ENCODE measurements at places on chromosomes 7 and 10.

GRCh38 chr10:86684331-86685097, 16.2 kb downstream of the LDB3 start:
- no peak for DNase-seq

DNA sequence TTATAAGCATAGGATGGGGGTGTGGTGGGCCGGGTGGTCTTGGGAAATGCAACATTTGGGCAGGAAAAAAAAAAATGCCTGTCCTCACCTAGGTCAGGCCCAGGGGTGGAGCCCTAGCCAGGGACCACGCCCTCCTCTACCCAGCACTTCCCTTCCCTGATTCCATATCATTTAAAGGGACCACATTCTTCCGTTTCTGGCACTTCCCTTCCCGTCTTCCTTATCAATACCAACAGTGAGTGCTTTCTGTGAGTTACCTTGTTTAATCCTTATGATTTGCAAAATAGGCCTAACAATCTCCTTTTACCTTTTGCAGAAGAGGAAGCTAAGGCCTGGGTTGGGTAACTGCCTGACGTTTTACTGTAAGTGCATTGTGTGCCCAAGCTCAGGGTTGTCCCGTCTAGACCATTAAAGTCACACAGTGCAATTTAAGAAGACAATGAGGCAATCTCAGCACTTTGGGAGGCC, 16.7 kb upstream of the C10orf95 start:
- no peak for DNase-seq

GRCh38 chr7:46636022-46636421, 715.0 kb upstream of the IGFBP3 start:
- no peak for DNase-seq

- no peak for DNase-seq
Observed at GRCh38 chr7:17407229-17407628, 108.8 kb downstream of the AHR start.

DNA sequence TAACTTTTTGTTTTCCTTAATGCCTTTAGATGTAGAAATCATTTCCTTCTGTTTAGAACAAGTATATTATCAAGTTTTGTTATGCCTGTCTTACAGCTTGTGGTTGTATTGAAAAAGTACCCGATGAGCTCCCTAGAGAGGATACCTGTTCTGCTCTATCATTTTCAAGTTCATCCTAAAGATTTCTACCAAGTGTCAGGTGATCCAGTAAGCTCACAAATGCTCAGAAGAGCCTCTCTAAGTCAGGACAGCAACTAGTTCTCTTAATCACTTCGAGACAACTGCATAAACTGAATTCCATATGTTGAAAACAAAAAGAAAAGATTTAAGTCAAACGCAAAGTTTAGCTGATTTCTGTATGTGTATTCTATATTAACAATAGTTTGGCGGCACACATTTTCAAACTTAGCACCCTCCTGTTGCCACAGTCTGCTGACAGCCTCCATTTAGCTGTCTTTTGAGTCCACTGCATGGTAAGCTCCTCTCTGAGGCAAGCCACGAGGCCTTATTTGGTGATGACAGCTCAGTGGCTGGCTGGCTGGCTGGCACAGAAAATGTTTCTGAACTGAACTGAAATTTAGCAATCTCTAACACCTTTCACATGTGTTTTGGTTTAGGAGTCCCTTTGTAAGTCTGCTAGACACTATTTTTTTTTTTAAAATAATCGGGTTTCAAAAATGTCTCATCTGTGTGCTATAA, 59.4 kb downstream of the SEMA3C start:
- DNase-seq, result peak; percentile 35

GRCh38 chr10:79454259-79454658, 8.8 kb upstream of the ZCCHC24 start:
- DNase-seq, result peak; percentile 84

DNA sequence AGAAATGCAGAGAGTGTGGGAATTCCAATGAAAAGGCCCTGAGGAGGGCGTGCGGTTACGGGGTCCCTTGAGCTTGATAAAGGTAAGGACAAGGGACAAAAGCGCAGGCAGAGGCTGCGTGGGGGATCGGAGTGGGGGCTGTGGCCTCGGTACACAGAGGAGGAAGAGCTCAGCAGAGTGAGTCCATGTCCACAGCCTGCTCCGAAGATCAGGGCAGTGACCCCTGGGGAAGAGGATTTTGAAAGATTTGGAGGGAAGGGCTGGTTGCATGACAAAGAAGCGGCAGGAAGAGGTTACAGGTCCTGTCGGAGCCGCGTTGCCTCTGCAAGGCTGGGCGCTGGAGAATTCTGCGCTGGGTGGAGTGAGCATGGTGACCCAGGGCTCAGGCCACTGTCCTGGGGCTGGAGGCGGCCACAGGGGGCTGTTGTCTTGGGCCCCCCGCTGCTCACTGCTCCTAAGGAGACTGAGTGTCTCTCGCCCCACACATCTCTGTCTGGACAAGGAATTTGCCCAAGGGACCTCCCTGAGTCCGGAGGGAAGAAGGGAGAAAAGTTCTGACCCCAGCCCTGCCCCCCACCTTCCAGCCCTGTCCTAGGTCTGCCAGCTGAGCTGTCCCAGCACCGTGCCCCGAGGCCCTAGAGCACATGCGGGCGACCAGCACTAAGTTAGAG, 69.8 kb upstream of the INSIG1 start:
- DNase-seq, result no peak

DNA sequence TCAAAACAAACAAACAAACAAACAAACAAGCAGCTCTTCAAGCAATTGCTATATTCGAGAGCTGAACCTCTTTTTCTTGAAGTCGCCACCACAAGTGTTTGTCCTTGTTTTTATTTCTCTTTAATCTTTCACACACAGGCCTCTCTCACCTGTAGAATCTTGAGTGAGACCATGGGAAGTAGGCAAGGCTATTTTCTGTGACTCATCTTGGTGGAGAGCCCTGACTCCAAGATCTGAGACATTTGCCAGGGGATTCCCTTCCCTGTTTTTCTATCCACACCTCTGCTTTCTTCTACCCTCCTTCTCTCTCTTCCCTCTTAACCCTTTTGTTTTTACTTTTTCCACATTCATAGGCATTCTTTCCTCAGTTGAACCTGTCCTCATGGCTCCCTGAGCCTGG, 8.0 kb upstream of the TAS2R60 start:
- DNase-seq, result no peak

GRCh38 chr10:79162861-79163665, 94.3 kb downstream of the ZMIZ1 start:
- no peak for DNase-seq

GRCh38 chr10:98209441-98209840, 58.6 kb downstream of the LOXL4 start:
- no peak for DNase-seq

GRCh38 chr7:134828361-134828760, 48.9 kb downstream of the CALD1 start:
- DNase-seq, result no peak

DNA sequence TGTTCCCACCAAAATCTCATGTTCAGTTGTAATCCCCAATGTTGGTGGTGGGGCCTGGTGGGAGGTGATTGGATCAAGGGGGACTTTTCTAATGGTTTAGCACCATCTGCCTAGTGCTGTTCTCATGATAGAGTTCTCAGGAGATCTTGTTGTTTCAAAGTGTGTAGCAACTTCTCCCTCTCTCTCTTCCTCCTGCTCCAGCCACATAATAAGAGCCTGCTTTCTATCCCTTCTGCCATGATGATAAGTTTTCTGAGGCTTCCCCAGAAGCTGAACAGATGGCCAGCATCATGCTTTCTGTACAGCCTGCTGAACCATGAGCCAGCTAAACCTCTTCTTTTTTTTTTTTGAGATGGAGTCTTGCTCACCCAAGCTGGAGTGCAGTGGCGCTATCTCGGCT, 910.6 kb downstream of the KCNMA1 start:
- DNase-seq, result no peak

DNA sequence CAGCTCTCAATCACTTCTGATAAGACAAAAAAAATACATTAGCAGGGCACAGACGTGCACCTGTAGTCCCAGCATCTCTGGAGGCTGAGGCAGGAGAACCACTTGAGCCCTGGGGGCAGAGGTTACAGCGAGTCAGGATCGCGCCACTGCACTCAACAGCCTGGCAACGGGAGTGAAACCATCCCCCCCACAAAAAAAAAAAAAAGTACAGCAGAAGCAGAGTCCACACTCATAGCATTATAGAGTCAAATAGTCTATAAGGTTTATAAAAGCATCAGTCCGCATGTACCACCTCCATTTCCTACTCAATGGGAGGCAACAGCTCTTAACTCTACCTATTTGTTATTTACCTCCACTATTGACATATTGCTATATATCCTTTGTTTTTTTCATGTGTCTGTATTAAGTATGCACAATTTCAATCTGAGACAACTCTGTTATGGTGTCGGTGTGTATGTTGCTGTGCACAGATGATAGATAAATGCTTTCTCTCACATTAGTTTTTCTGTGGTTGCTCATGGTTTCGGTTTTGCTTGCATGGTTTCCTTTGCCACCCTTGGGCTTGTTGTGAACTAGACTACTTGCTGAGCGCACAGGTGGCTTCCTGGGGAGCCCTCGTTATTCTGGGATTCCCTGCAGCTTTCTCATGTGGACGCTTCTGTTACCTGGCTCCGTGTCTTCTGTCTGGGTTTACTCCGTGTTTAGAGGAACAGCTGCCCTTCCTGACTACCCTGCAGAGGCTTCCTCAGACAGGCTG, 40.4 kb downstream of the PROSER2 start:
- DNase-seq, result no peak

- no peak for DNase-seq
Observed at GRCh38 chr7:4143511-4144171, 538.5 kb upstream of the FOXK1 start.

GRCh38 chr7:156465186-156465585, 175.4 kb upstream of the RNF32 start:
- DNase-seq, result no peak

DNA sequence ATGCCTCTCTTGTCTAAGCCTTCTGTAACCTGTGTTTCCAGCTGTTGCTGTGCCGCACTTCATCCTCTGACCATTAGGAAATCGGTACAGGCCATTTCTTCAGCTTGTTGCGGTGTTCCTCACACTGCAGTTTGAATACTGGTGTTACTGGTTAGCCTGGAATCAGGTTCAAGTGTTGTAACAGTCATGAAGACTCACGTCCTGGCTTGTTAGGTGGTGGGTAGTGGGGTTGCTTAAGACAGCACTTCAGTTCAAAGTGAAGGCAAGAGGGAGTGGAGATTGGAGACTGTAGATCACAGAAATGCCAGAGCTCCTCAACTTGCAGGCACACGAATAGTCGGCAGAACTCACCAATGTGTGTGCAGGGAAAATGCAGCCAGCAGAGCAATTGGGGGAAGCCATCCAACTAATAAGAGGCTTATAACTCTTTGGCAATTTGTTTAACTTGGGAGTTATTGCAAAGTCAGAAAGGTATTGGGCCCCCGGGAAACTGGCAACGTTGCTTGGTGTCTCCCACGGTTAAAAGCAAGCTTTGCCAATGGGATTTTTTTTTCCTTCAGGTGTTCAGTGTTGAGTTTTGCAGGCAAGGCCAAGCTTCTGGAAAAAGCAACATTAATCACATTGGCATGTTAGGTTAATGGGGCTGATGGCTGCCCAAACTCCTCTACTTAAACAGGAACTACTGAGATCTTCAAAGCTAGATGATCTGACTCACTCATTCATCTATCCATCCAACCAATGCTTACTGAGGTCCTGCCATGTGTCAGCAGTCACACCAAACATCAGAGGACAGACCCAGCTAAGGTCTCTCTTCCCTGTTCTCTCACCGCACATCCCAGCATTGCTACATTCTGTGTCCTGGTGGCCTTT, 380.9 kb downstream of the GATA3 start:
- no peak for DNase-seq

DNA sequence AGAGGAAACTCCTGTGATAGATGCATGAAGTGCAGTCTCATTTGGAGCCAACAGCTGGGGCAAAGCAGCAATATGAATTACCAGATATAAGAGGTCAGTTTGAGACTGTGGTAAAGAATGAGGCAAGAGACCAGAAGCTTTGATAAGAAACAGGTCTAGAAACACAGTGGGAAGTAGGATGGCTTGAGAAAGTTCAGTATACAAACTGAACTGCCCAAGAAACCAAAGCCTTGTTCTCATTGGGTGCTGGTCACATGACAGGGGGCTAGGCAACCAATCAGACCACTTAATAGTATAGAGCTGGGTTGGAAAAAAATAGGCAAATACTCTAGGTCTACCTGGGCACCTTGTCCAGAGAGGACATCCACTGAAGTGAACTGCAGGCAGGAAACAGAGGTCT, 46.2 kb upstream of the PLCE1 start:
- no peak for DNase-seq

DNA sequence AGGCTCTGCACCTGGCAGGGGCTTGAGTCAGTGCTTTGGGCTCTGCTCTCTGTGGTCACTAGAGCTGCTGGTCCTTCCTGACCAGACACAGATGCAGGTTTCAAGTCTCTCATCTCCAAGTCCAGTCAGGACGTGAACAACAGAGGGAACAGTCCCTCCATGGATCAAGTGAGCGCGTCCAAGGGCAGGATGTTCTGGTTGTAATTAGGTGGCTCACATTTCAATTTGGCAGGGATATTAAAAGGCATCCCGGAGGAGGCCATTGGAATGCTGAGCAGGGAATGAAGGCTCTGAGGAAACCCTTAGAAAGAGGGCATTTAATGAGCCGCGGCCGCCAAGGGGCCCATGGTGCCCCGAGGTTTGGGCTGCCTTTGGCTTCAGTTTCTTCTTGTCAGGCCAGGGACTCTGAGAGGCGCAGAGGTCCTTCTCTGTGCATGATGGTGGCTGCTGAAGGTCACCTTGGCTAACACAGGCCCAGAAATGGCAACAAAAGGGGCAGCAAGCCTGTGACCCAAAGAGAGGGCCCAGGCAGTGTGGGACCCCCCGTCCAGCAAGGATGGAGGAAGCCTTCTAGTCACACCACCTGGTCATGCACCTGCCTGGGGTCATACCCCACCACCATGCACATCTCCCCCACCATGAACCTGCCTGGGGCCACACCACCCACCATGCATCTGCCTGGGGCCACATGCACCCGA, 30.7 kb upstream of the INPP5A start:
- DNase-seq, result peak; percentile 57

- no peak for DNase-seq
Observed at GRCh38 chr10:79383974-79384606, 36.8 kb downstream of the PPIF start.

DNA sequence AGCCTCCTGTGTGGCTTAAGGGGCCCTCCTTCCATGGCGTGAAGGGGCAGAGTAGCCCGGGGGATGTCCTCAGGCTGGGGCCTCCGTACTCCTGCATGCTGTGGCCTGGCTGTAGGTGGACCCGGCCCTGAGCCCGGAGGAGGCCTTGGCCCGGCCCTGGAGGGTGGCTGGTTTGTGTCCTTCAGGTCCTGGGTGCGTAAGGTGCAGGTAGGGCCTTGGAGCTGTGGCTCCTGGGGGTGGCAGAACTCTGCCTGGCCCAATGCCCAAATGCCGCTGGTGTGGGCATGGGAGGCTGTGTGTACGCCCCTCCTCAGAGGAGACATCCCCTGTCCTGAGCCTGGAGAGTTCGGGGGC, 26.9 kb upstream of the AMZ1 start:
- no peak for DNase-seq
